Stimulated activated CD8-positive, alpha-beta memory T cell treated with anti-CD3 and anti-CD28 coated beads, Interleukin-7, amount 100 ng/mL, for 24 hours (primary cell): ENCODE measurements at places on chromosomes 5 and 9.

- no peak for DNase-seq
Measured at GRCh38 chr5:133466556-133467334, 145.6 kb downstream of the FSTL4 start.

DNA sequence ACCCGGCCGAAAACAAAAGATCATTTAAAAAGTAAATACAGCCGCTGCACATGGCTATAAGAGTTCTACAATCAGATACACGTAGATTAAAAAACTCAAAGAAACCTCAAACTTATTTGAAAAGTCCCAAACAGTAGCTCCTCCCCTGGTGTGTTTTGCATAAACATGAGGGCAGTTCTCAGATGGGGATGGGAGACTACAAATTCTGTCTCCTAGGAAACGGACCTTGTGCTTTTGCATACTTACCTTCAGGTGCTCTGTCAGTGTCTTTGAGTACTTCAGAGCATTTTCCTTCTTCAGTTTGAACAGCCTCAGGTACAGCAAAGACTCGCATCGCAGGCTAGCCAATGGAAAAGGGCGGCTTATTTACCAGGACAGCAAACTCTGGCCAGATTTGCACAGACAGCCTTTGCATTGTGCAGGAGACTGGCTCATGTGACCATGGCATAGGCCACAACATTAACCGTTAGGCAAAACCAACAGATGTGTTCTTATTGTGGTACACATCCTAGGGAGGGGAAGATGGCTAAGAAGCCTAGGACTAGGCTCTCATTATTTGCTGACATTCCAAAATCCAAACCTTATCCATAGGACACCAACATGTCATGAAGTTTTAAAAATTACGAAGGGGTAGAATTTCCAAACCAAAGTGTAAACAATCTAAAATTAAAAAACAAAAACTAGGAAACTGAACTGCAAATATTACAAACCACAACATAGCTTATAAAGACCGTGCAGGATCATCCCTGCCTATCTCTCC lies 12.8 kb downstream of the LEAP2 start:
- DNase-seq: no peak

DNA sequence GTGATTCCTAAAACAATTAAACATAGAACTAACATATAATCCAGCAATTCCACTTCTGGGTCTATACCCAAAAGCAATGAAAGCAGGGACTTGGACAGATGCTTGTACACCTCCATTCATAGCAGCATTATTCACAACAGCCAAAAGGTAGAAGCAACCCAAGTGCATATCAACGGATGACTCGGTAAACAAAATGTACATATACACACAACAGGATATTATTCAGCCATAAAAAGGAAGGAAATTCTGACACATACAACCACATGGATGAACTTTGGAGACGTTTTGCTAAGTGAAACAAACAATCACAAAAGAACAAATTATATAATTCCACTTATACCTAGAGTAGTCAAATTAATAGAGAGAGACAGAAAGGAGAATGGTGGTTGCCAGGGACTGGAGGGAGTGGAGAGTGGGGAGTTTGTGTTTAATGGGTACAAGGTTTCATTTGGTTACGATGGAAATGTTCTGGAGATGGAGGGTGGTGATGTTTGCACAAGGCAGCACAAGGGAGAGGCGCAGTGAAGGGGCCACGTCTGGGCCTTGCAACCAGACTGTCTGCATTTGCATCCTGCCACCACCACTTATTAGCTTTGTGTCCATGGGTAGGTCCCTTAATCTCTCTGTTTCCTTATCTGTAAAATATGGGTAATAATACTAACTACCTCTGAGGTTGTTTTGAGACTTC lies 36.3 kb upstream of the RLN1 start:
- DNase-seq: no peak

GRCh38 chr9:92610470-92611420 lies 59.2 kb downstream of the IPPK start:
- DNase-seq: no peak

DNA sequence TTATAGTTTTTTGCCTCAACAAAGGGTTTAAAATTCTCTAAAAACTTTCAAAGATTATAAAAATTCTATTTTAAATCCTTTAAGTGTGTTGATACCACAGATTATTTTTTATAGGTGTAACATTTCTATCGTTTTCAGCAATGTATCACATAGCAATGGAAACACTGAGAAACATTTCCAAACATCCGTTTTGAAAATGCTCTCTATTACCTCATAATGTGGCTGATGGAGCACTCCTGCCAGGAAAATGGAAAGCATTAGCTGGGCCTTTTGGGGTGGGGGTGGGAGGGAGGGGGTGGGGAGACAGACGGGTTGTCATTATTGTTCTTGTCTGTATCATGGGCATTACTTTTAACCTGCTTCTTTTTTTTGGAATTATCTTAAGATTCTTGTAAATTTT lies 516.5 kb downstream of the ACTL7B start:
- no peak for DNase-seq

GRCh38 chr9:6195714-6196360 lies 19.8 kb upstream of the IL33 start:
- no peak for DNase-seq

DNA sequence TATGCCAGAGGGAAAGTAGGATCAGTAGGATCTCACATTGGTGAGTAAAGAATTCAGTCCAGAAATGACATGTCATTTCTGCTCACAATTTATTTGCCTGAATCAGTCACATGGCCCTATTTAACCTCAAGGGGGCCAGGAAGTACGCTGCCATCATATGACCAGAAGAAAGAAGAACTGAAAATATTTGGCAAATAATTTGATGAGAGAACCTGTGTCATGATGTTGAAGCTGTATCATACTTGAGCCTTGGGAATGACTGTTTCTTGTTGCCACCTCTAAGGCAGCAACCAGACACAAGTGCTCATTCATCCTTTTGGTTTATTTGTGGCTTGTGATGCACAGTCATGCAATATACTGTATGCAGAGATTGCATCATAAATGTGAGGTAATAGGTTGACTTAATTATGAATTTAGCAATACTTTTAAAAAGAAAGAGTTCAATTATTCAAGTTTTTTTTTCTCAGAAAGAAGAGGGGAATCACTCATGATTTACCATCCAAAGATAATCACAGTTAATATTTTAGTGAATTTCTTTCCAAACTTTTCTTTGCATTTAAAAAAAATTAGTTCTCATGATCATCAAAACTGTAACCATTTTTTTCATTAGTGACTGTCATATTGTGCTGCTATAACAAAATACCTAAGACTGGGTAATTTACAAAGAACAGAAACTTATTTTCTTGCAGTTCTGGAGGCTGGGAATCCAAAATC lies 8.2 kb upstream of the ZFYVE16 start:
- DNase-seq: no peak

- no peak for DNase-seq
Measured at GRCh38 chr9:16241231-16241630, 629.2 kb downstream of the BNC2 start.

DNA sequence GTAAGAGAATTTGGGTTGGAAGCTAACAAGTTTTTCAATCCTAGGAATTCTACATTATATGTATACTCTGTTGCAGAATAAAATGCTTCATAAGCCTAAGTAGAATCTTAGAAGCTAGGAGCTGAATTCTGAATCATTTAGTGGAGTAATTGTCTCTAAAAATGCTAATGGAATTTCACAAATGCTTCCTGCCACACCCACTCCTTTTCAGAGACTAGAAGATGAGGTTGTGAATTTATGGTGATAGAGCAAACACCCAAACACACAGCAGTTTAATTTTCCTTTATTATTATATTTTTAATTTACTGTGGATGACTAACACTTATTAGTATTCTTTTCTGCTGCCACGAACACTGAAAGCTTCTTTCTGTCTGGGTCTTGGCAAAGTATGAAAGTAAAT lies 208.0 kb upstream of the PDE4D start:
- DNase-seq: no peak

GRCh38 chr5:94856257-94856800 lies 237.9 kb downstream of the SLF1 start:
- no peak for DNase-seq

GRCh38 chr5:131305906-131306305 lies 42.1 kb downstream of the CDC42SE2 start:
- DNase-seq: no peak

DNA sequence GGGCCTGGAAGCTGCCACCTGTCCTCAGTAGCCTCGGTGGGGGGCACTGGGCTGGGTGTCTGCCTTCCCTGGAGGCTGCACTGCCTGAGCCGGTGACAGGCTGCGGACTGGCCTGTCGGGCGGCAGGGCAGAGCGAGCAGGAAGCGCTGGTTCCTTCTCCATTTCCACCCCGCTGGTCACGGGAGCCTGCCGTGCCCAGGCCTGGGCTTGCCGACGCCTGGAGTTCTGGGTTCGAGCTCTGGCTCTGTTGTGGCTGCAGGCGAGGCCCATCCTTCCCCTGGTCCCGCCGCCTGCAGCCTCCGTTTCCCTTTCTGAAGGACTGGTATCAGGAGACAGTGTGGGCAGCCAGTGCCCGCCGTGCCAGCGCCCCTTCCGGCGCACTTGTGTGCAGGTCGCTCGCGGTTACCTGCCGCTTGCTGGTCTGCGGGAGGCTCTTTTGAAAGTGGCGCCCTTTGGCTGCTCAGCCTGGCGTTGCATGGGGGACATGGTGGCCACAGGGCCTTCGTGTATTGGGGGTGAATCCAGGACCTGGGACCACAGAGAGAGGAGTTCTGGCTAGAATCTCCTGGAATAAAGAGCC lies 34.0 kb downstream of the RXRA start:
- DNase-seq: no peak

DNA sequence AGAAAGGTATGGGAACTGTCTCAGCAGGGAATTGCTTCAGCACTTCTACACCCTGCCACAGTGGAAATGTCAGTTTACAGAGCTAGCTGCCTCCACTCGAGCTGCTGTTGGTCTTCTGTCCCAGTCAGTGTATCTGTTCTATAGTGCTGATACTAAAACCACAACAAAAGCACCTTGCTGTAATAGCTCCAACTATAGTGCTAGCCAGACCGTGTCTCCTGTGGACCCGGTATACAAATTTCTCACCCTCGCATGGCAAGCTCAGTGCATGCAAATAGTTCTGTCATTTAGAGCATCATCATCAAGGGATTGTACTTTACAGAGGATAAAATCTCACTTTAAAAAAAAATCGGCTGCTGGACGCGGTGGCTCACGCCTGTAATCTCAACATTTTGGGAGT lies 51.5 kb upstream of the IQGAP2 start:
- DNase-seq: no peak

- no peak for DNase-seq
Measured at GRCh38 chr9:112338561-112338960, 5.1 kb upstream of the PTBP3 start.

GRCh38 chr9:95297316-95297715 lies 20.2 kb downstream of the FANCC start:
- no peak for DNase-seq

DNA sequence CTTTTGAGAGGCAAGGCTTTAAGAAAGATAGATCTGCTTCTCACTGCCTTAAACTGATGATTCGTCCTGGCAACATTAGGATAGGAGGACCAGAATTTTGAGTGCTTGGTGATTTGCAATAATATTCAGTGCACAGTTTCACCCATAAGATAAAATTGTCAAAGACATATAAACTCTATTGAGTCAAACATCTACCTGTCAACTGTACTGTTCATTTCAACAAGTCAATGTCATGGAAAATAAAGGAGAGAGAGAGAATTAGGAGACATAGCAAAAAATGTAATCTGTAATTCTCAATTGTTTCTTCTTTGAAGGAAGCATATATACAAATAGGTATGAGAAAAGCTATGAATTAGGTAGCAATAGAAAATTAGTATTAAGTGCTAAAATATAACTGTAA lies 237.2 kb downstream of the CDH12 start:
- DNase-seq: no peak

DNA sequence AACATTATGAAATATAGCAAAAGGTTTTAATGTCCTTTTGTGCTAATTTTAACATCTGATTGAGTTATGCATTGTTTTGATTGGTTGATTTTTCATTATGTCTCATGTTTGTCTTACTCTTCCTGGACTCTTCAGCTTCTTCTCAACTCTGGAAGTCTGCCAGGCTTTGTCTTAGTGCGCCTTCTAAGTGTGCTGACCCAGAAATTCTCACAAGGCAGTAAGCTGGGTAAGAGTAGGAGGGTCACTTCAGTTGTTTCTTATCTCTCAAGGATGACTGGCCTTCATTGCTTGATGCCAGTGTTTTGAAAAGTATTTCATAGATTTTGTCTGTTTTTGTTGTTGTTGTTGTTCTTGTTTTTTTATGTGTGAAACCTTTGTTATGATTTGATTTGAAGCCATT lies 59.2 kb downstream of the RIC1 start:
- DNase-seq: no peak

- DNase-seq: no peak
Measured at GRCh38 chr9:110303133-110303532, 34.5 kb downstream of the TXNDC8 start.

GRCh38 chr9:126412905-126413304 lies 86.3 kb downstream of the MVB12B start:
- no peak for DNase-seq

GRCh38 chr5:159053708-159054107 lies 46.0 kb downstream of the EBF1 start:
- DNase-seq: no peak

GRCh38 chr9:29144476-29144875 lies 1571.2 kb upstream of the C9orf72 start:
- no peak for DNase-seq

DNA sequence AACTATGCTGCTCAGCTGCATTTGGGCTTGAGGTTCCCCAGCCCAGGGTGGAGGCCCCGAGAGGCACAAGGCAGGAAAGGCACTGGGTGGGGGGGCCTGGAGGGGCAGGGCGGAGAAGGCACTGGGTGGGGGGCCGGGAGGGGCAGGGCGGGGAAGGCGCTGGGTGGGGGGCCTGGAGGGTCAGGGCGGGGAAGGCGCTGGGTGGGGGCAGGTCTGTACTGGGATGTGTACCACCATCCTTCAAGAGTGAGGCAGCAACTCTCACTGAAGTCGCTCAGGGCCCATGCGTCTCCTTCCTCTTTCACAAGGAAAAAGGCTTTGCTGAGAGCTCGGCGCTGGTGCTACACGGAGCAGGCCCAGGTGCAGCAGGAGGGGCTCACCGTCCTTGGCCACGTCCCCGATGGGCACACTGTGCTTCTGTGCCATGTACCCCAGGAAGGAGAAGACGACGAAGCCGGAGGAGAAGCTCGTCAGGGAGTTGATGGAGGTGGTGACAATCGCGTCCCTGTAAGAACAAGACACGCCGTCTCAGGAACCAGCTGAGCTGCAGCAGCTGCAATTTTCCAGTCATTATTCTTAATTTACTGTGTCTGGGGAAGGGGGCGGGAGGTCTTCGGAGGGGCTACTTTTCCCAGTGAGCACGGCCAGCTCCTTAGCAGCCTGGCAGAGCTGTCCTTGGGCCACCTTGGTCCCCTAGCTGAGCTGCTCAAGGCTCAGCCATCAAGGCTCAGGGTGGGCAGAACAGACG lies 30.8 kb downstream of the SLC6A3 start:
- no peak for DNase-seq
